Stimulated activated CD4-positive, alpha-beta T cell treated with anti-CD3 and anti-CD28 coated beads, Interleukin-4, amount 100 ng/mL, for 1 hour (primary cell): ENCODE measurements at places on chromosomes 2 and 18.

DNA sequence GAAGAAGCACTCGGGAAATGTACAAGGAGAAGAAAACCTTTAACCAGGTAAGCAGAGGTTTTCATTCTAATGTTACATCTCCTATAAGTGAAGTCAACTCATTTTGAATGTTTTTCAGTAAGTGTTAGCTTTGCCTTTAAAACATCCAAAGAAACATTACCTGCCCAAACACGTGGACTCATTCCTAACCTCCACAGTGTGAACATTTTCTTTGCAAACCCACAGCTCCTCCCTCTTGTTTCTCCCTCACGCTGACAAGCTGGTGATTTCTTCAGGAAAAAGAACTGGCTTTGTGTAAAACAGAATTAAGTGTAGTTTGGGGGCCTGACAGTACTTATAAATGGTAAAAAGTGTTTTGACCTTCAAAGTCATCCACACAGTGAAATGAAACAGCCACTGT is 72.5 kb downstream of the MTCL1 start:
- no peak for DNase-seq

GRCh38 chr2:172957734-172958133 is 117.9 kb upstream of the MAP3K20 start:
- no peak for DNase-seq

- no peak for DNase-seq
Observed at GRCh38 chr2:9968553-9969497, 17.3 kb downstream of the GRHL1 start.

DNA sequence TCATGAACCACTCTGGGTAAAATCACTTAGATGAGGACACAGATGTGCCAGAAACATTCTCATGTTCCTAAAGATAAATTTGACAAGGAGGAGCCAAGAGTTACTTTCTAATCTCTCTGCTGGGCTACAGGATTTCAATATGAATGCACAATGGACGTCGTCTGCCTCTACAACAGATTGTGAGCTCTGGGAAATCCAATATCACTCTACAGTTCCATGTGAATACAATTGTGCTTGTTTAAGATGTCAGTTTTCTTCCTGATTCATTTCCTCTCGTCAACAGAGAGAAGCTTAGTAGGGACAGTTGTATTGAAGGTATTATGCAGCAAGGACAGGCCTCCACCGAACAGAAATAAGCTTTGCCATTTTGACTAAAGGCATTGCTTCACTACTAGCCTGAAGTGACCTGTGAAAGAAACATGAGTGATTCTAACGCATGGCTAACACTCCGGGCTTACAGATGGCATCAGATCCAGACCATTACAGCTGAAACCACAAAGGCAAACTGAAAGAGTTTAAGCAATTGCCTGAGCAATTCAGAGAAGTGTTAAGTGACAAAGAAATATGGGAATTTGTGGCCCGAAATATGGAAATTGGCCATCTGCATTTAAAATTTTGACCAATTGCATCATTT is 1591.5 kb downstream of the LRP1B start:
- no peak for DNase-seq

DNA sequence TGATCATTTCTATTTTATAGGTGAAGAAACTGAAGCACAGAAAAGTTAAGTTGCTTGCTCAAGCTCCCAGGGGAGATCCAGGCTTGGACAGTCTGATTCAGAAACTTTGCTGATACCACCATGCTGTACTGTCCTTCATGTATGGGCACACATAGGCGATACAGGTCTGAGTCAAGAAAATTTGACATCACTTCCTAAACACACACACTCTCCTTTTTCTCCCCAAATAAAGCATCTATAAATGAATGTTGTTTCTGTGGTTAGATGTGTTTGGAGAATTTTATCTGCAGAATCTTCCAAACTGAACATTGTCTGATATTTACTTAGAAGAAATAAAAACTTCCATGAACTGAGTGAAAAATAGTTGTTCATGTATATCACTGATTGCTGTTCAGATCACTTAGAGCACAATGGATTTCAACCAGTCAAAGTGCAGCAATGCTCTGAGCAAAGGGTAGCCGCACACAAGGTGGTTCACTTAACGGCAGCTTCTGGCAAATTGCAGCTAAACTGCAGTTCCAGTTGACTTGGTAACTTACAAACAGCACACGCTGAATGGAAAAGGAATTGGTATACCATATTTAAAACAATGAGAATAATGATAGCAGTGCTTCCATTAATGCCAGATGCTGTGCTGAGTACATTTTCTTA is 10.0 kb upstream of the AGFG1 start:
- no peak for DNase-seq

- no peak for DNase-seq
Observed at GRCh38 chr18:13584825-13585224, 141.5 kb downstream of the FAM210A start.

DNA sequence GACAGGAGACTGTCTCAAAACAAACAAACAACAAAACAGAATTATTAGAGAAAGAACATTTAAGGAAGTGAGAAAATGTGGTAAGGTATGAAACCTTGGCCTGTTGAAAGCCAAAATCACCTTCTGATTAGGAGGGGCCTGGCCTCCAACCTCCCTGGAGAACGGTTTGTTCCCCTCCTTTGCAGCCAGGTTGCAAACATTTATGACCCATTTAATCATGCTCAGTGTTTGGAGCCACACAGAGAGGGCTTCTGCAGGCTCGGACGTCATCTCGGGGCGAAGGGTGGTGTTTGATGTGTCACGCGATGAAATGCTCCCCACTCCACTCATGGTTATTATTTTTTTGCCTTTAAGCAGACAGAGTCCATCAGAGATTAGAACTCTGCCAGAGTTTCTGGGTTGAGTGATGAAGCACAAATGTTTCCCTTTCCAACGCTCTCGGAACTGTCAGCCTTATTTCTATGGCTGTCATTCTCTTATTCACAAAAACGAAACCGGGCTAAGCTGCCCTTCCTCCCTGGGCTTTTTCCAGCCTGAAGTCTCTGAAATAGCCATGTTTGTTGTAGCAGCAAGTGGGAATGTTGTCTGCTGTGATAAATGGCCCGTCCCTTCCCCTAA is 33.6 kb upstream of the ROCK2 start:
- DNase-seq = no peak

GRCh38 chr18:54766634-54767033 is 61.6 kb upstream of the RAB27B start:
- DNase-seq = no peak
